Stimulated activated CD8-positive, alpha-beta memory T cell treated with anti-CD3 and anti-CD28 coated beads, Interleukin-15, amount 100 ng/mL, for 24 hours (primary cell): ENCODE measurements at places on chromosomes 12 and 14.

DNA sequence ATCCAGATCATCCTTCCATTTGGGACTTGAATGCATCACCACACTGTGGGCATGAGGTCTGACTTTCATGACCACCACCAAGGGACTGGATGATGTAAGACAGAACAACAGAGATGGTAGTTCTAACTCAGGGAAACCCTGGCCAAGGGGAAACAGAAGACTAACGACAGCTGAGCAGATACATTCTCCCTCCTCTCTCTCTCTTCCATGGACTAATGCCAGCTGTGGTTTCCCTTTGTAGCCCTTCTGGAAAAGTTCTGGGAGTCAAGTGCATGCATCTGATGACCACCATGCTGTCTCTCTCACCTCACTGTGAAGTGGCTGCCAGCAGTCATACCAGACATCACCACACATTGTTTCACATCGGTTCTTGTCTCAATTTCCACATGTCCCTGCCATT lies 3.4 kb downstream of the TAS2R30 start:
- no peak for DNase-seq

GRCh38 chr14:28758253-28758884 lies 8.2 kb upstream of the FOXG1 start:
- DNase-seq: no peak

GRCh38 chr14:94655169-94655710 lies 43.0 kb downstream of the SERPINA3 start:
- no peak for DNase-seq

- DNase-seq: no peak
These were observed 69.8 kb downstream of the RFX4 start for GRCh38 chr12:106652510-106653015.

GRCh38 chr12:71439362-71439612 lies 311 bp upstream of the LGR5 start:
- no peak for DNase-seq

DNA sequence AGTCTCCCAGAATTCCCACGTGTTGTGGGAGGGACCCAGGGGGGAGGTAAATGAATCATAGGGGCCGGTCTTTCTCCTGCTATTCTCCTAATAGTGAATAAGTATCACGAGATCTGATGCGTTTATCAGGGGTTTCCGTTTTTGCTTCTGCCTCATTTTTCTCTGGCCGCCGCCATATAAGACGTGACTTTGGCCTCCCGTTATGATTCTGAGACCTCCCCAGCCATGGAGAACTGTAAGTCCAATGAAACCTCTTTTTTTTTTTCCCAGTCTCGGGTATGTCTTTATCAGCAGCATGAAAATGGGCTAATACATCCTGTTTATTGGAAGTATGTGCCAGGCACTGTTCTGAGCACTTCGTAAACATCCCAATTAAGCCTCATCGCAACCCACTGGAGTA lies 788 bp downstream of the KRT72 start:
- no peak for DNase-seq

- DNase-seq: no peak
These were observed 10.9 kb upstream of the MYL2 start for GRCh38 chr12:110931315-110931728.

- no peak for DNase-seq
These were observed 73.7 kb downstream of the TBK1 start for GRCh38 chr12:64525461-64526160.

GRCh38 chr12:26334621-26335124 lies 139.3 kb downstream of the SSPN start:
- no peak for DNase-seq

GRCh38 chr14:61868846-61869245 lies 106.6 kb downstream of the SNAPC1 start:
- no peak for DNase-seq

- DNase-seq: no peak
These were observed 169.8 kb downstream of the PRKCH start for GRCh38 chr14:61491224-61491623.

- no peak for DNase-seq
These were observed 449 bp downstream of the THAP2 start for GRCh38 chr12:71664411-71665089.

GRCh38 chr12:96980991-96981414 lies 73.9 kb downstream of the NEDD1 start:
- no peak for DNase-seq

- DNase-seq: no peak
These were observed 342.5 kb downstream of the RMST start for GRCh38 chr12:97805146-97805545.

DNA sequence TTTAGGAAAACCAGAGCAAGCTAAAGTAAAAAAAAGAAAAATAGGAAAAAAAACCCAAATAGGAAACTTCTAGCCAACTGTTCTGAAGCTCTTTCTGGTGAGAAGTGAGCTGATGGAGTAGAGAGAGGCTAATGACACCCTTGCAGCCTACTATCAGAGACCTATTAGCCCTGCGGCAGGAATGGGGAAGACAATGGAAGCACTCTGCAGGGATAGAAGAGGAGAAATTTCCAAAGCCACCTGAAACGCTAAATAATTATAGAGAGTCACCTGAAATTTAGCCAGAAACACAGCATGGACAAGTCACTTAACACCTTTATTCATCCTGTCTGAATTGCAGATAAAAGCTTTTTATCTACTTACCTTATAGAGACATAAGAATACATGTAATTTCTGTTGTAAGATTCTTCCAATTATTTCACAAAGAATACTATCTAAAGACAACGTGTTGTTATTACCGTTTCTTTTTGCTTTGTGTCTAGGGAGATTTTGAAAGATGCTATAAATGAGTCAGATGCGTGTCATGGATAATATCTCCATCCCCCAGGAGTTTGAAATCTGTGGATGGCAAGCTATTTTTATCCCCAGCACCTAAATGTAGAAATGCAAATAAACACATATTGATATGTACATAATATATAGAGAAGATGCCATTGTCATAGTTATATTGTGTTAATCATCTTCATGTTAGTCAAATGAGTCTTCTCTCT lies 138.6 kb downstream of the TPH2 start:
- DNase-seq: no peak

- DNase-seq: peak; percentile 44
These were observed 9.1 kb upstream of the NEMF start for GRCh38 chr14:49861699-49862088.

DNA sequence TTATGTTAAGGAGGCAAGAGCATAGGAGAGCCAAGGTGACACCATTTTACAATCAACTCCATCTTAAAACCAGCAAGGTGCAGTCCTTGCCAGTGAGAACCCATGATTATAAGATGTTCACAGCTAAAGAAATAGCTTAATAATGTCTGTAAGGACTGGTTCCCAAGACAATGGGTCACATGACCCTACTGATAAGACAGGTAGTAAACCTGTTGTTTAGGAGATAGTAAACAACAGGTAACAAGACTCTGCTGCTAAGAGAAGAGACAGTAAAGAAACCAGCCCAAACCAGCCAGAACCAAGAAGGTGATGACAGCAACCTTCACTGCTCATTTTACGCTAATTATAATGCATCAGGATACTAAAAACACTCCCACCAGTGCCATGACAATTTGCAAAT lies 23.2 kb upstream of the BCAT1 start:
- no peak for DNase-seq

DNA sequence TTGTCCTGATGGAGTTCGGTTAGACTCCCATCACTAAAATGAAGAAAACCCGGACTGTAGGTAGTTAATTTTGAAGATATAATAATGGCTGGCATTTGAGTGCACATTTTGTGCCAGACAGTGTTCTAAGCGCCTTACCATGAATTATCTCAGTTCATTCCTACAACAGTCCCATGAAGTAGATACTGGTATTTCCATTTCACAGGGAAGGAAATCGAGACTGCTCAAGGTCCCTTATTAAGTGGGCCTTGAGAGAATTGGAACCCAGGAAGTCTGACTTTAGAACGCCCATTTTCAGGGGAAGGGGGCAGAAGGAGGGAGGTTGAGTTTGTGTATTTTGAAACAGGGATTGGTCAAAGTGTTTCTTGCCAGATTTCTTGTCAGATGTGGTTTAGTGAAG lies 855 bp downstream of the MNAT1 start:
- no peak for DNase-seq

GRCh38 chr12:46473634-46474329 lies 101.2 kb upstream of the SLC38A2 start:
- DNase-seq: no peak

GRCh38 chr12:15584366-15585041 lies 204.7 kb downstream of the EPS8 start:
- DNase-seq: no peak

DNA sequence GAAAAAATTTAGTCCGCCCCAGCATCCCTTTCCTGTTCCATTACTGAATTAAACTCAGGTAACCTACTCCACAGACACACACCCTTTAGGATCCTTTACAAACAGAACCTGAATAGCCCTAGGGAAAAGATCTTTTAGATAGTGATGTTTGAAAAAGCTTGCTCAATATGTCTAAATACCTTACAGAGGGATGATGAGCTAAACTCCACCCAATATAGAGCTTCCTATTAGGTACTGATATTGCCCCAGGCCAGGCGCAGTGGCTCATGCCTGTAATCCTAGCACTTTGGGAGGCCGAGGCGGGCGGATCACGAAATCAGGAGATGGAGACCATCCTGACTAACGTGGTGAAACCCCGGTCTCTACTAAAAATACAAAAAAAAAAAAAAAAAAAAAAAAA lies 50.1 kb downstream of the FERMT2 start:
- no peak for DNase-seq

DNA sequence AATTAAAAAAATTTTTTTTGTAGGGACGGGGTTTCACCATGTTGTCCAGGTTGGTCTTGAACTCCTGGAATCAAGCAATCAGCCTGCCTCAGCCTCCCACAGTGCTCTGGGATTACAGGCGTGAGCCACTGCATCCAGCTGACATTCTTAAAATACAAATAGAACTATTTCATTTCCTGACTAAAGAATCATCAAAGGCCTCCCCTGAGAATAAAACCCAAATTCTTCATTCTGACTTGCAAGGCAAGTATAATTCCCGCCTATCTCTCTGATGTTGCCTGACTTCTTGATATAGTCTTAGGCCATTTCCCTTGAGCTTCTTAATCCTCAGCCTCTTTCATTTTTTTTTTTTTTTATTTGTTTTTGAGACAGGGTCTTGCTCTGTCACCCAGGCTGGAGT lies 4.4 kb upstream of the BICD1 start:
- DNase-seq: no peak

DNA sequence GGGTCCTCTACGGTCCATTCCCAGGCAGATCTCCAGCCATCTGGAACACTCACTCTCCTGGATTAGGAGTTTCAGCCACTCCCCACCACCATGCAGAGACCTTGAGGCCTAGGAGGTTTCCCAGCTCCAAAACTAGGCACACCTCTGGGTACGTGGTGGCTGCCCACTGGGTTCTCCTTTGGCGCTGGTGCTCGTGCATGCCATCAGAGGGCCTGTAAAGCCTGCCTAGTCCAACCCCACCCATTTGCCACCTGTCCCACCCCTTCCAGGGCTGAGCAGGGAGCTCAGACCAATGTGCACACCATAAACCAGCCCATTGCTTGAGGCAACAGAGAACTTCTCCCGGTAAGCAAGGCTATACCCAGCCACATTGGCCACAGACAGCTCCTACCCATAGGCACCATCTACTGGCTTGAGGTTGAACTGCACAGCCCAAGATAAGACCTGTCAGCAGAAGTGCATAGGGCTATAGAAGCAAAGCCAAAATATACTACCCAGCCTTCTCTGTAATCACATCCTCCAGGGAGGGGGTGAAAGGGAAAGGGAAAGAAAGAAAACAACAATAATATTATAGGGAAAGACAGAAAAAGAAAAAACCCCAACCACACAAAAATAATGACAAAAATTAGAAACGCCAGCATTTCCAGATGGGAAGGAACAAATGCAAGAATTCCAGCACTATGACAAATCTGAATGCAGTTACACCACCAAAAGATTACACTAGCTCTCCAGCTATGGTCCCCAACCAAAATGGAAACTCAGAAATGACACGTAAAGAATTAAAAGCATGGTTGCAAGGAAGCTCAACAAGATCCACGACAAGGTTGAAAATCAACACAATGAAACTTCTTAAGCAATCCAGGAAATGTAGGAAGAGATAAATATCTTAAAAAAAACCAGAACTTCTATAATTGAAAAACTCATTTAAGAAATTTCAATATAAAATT lies 111.9 kb upstream of the CCDC175 start:
- DNase-seq: no peak

GRCh38 chr14:78834766-78835451 lies 664.7 kb downstream of the NRXN3 start:
- no peak for DNase-seq

DNA sequence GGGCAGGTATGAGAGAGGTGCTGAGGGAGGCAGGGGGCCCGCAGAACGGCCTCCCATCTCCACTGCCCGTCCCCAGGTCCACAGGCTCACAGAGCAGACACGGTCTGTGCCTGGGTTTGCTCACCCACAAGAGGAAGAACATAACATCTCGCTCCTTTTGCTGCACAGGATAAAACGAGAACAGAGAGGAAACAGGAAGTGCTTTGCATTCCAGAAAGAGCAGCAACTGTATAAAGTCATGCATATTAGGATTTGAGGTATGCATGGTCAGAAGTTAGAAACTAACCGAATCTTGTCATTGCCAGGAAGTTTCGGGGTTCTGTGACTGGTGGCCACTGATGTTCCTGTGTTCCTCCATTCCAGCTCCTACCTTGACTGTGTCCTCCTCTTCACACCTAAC lies 25.0 kb downstream of the NTF3 start:
- DNase-seq: no peak

GRCh38 chr12:91009319-91009950 lies 4.7 kb upstream of the EPYC start:
- no peak for DNase-seq
